ENCODE measurements at places on chromosomes 2 and 18.

- no peak for DNase-seq
These were observed 68.3 kb upstream of the MYT1L start for GRCh38 chr2:2399396-2399795.

DNA sequence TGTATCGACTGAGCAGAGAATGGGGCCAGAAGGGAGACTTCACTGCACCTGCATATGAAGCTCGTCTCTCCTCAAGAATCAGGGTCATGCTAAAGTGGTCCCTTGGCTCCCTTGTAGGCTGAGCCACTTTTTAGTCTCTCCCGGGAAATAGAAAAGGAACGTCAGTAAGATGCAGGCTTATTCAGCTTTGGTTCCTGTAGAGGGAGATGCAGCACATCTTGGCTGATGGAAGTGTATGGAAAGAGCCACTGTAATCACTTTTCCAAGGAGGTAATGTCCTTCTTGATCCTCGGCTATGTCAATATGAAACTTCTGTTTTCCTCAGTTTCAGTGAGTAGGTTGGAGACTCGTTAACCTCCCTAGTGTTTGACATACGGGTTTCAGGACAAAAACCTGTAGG, 235.2 kb downstream of the GCA start:
- DNase-seq = no peak

DNA sequence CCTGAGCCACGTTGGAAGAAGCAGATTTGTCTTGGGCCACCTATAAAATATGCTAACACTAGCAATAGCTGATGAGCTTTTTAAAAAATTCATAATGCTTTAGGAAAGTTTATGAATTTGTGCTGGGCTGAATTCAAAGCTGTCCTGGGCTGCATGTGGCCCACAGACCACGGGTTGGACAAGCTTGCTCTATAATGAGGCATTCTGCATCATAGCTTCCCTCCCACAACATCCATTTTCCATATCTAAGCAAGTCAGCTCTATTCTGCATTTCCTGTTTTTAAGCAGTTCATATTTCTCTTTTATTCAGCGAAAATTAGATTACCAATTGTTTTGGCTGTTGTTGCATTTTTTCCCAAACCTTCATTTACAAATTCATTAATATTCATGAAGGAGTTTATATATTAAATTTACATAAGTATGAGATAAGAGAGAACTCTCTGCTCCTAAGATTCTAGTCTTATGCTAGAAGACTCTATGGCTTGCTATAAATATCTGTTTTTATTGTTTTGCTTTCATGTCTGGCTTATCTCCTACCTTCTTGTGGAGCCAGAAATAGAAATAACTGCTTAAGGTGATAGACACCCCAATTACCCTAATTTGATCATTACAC, 114.5 kb upstream of the HNRNPA3 start:
- no peak for DNase-seq

GRCh38 chr2:68799140-68800026, 64.8 kb downstream of the ARHGAP25 start:
- no peak for DNase-seq

DNA sequence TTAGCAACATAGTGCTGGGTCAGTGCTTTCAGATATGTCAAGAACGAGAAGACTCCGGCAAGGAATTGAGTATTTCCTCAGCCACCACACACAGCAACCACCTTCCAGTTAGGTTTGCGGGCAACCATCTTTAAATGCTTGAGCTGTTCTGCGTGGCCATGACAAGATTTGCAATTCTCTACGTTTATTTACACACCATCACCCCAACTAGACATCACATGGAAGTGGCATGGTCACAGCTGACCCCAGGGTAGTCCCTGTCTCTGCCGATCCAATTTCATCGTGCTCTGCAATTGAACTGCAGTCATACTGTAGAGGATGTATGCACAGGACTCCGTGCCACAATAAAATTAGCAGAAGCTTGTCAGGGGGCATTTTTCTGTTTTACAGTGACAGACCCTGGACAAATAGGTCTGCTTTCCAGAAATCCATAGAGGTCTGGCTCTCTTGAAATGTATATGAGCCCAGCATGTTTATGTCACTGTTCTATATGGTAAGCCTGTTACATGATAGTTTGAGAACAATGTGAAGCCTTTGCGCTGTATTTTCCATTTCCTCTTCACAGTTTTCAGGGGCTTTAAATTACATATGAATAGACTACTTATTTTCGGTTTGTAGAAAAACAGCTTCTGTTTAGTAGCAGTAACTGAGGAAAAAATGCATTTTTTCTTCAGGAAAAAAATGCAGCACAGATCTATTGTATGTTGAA, 605.2 kb downstream of the NR4A2 start:
- no peak for DNase-seq

GRCh38 chr18:76963936-76964335, 141.6 kb downstream of the ZNF236 start:
- no peak for DNase-seq

DNA sequence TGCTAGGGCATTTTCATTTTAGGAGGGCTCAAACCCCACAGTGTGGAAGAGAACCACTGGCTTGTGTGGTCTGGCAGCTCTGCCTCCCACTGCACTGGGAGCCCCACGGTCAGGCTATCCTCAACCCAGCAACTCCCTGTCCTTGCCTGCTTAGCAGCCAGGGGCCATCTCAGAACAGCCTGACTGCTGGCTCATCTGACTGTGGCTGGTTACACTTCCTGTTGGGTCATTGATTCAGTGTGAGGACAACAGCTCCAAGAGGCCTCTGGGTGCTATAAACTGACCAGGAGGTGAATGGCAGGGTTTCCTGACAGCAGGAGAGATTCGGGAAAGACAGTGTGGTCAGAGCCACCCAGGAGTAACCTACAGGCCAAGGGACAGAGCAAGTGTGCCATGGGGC, 40.1 kb downstream of the AMER3 start:
- no peak for DNase-seq

- DNase-seq = no peak
These were observed 45.0 kb upstream of the CYTIP start for GRCh38 chr2:157488877-157489276.

DNA sequence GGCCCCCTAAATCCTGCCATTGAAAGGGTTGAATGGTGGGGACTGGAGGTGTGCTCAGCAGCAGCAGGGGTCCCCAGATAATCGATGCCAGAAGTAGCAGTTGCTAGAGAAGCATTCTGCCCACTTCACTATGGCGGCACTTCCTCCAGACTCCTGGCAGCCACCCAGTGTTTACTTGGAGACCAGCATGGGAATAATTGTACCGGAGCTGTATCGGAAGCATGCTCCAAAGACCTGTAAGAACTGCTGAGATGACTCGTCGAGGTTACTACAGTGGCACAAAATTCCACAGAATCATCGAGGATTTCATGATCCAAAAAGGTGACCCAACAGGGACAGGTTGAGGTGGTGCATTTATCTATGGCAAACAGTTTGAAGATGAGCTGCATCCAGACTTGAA, 11.0 kb upstream of the GAREM2 start:
- DNase-seq = no peak

GRCh38 chr2:176088048-176088936, 4.2 kb upstream of the HOXD13 start:
- no peak for DNase-seq

DNA sequence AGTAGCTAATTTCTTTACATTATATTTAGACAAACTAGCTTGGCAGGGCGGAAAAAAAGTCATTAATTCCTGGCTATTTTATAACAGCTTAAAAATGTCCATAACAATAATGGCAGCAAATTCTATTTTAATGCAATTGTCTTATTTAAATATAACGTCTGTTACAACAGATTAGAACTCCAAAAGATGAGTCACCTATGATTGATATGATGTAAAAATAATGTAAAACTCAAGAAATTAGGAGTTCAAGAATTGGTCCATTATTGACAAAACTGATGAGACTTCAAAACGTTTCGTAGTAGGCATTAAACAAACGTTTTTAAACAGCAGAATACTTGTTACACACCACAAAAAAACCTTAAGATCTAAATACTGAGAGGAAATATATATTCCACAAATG, 2.7 kb downstream of the XPO1 start:
- no peak for DNase-seq

- peak; percentile 14 for DNase-seq
These were observed 385.3 kb downstream of the RBM43 start for GRCh38 chr2:150876251-150876950.

GRCh38 chr18:48859311-48860268, 91.2 kb downstream of the SMAD7 start:
- no peak for DNase-seq

DNA sequence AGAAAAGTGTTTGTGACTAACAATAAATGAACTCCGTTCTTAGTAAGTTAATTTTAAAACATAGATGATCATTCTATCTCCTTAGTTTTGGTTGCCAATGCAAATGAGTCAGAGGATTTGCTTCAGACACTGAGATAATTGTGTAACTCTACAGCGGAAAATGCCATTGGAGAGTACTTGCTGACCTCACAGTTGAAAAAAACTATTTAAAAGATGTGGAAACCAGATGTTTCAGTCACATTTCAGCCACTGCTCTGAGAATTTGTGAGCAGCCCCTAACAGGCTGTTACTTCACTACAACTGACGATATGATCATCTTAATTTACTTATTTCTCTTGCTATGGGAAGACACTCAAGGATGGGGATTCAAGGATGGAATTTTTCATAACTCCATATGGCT, at the start of gene TNFAIP6:
TSS of gene TNFAIP6 (plus strand) at position 234 of the 400 bp plus-strand sequence. CDS start at position 309, 75 bp downstream.
- DNase-seq = peak; percentile 92

- DNase-seq = no peak
These were observed 1604.8 kb upstream of the ZEB2 start for GRCh38 chr2:146124741-146125140.

DNA sequence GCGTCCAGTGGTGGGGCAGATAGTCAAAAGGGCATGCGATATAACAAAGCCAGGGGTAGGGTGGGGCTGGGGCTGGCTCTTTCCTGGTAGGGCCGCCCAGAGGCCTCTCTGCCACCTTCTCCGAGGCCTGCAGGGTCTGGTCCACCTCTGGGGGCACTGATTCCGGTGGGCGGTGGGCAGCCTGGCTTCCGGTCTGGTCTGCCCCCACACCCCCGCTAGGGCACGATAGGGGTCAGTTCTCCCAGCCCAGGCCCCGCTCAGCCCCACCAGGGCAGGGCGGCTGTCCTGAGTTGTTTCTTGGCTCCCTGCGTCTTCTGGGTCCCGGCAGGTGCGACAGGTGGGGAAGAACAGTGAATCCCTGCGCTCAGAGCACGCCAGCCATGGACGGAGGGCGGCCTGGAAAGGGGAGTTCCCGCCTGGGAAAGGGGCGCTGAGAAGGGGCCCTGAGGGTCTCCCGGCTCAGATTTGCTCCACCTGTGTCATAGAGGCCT, 707 bp upstream of the ERFE start:
- DNase-seq = no peak

DNA sequence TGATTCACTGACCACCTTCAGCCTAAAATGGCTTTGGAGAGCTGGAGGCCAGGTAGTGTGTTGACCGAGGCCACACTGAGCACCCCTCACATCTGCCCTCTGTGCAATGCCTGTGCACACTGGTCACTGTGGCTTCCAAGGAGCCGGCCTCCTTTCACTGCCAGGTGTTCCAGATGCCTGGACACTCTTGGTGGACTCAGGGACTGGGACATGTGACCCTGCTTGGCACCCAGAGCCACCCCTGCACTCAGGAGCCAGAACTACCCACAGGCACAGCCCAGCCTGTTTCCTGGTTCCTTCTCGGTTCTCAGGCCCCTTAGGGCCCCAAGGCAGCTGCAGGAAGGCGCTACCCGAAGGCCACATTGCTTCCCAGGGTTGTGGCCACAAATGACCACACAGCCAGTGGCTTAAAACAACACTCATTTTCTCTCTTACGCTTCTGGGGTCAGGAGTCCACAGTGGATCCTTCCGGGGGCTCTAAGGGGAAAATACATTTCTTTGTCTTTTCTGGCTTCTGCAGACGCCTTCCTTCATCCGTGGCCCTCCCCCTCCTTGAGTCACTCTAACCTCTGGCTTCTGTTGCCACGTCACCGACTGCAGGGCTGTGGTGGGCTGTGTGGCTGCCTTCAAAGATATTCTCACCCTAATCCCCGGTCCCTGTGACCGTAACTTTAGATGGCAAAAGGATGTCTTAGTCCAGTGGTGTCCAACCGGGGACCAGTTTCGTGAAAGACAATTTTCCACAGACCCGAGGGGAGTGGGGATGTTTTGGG, 78.6 kb downstream of the ASB1 start:
- DNase-seq = no peak

DNA sequence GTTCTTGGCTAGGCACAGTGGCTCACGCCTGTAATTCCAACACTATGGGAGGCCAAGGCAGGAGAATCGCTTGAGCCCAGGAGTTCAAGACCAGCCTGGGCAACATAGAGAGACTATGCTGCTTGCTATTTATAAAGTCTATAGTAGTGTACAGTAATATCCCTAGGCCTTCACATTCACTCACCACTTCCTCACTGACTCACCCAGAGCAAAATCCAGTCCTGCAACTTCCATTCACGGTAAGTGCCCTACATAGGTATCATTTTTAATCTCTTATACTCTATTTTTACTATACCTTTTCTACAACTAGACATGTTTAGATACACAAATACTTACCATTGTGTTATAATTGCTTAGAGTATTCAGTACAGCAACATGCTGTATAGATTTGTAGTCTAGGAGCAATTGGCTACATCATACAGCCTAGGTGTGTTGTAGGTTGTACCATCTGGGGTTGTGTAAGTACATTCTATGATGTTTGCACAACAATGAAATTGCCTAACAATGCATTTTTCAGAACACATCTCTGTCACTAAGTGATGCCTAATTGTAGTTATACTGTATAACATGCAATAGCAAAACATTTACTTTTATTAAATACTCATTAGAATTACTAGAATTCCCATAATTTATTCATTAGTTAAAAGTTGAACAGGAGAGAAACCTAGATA, 8.8 kb downstream of the DHX57 start:
- DNase-seq = no peak

DNA sequence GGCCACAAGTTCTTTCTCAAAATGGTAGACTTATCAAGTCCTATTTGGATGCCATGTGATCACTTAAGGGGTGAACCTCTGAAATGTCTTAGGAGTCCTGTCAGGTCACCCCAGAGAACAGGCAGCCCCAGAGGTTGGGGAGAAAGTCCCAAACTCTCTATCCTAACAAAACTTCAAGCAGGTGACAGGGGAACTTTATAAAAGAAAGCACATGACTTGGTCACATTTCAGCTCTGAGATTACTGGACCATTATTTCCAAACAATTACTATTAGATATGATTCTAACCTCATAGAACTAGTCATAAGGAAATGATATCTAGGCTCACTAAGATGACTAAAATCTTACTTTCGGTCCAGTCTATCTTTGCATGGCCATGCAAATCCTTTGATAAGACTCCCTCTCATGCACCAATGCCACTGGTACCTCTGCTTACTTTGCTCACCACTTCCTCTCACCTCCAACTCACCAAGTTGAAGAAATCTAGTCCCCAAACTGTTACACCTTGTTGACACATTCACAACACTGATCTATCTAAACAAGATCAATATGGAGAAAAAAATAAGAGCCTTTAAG, 107.0 kb downstream of the GALNT14 start:
- DNase-seq = no peak

All from HFF-Myc (cell line).